ENCODE measurements at places on chromosomes 12 and 14. TPM values are rescaled to one million over a fixed set of nuclear protein-coding genes. Genes with fewer than 3 reads are reported as not detected.

The CFAP54 gene
- total RNA-seq = 0.31 TPM

The TAS2R20 gene
- 1.5 TPM for total RNA-seq

The CDC42BPB gene
- total RNA-seq = 5.8 TPM

The MRPL42 gene
- total RNA-seq = 60.9 TPM

The CLEC4D gene
- not detected for total RNA-seq

The NR1H4 gene
- not detected for total RNA-seq

The AICDA gene
- total RNA-seq = not detected

The CAPZA3 gene
- total RNA-seq = not detected

The ABHD12B gene
- total RNA-seq = not detected

The TAS2R13 gene
- 0.23 TPM for total RNA-seq

The ZNF385A gene
- total RNA-seq = 1.2 TPM

- DNase-seq = peak; percentile 45
Measured at GRCh38 chr12:102883204-102883799, 33.7 kb downstream of the PAH start.

DNA sequence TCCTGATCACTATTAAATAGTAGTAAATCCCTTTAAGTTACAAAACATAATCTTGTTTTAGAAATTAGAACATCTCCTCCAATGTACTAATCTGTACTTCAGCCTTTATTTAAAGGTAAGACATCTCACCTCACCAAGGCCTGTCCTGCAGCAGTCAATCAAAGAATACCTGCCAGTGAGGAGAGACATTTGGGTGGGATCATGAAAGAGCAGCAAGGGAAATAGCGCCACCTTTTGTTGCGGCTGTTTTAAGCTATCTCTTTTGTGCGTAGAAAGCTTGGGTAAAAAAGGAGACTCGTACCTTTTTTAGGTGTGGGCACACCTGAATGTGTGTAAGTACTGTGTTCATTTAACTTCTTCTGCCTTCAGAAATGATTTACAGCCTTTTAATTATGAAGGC lies 117.8 kb upstream of the TMTC1 start:
- no peak for DNase-seq

GRCh38 chr14:42628602-42629001 lies 1021.9 kb downstream of the LRFN5 start:
- DNase-seq = no peak

GRCh38 chr12:124833693-124834122 lies 30.0 kb downstream of the SCARB1 start:
- no peak for DNase-seq

GRCh38 chr12:38904537-38905479 lies 583 bp downstream of the CPNE8 start:
- peak; percentile 42 for DNase-seq

DNA sequence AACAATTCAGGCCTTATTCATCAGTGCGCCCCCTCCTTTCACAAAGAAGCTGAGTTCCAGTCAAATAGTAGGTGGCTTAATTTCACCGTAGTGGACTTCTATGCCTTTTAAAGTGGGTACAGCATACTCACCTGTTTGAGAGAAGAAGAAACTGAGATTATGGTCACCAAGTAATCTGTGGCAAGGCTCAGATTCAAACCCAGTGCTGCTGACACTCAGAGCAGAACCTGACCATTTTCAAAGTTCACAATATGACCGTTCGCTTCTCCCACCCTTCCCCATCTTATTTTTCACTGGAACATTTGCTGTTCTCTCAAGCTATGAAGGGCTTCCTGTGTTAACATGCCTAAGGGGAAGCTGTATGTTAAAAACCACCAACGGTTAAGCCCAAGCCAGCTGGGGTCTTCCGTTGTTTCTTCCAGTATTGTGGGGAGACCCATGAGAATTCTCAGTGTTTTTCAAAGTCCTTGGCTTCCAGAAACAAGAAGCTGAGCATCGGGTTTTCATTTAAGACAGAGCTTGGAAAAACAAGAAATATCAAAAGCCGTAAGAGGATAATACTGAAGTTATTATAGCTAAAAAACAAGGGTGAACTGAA lies 6.1 kb upstream of the PSMA6 start:
- DNase-seq = no peak

- no peak for DNase-seq
Measured at GRCh38 chr14:61881046-61881445, 118.8 kb downstream of the SNAPC1 start.

DNA sequence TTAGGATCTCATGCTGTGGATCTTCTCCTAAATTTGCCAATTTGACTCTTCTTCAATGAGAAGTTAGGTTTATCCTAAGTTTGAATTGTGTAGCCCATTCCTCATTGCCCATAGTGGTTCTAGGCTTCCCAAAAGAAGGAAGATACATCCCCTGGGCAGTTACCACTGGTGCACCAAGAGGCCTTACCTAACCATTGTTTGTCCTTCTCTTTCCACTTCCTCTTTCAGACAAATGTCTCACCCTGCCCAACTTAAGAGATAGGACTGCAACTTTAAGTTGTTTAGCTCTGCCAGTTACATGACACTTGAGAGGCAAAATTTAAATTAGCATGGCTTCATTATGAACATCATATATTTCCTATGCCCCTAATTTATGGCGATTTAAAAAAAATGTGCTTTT lies 9.4 kb upstream of the KCNH3 start:
- DNase-seq = no peak

- DNase-seq = no peak
Measured at GRCh38 chr14:101088714-101089113, 185.2 kb upstream of the RTL1 start.

- DNase-seq = no peak
Measured at GRCh38 chr12:62744551-62744950, 190.4 kb downstream of the PPM1H start.

DNA sequence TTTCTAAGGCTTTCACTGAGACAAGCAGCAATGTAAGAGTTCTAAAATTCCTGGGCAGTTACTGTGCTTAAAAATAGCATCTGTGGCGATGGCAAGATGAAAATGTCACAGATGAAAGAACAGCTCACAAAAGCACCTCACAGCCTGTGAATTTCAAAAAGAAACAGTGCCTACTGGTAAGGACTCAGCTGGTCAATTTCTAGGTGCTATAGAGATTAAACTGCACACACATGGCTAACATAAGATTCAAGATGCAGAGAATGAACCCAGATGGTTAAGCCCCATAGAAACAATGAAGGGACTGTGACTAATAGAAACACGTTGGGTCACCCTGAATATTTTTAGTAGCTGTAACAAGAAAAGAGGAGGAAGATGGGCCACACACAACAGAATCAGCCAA lies 12.0 kb upstream of the IL26 start:
- no peak for DNase-seq

DNA sequence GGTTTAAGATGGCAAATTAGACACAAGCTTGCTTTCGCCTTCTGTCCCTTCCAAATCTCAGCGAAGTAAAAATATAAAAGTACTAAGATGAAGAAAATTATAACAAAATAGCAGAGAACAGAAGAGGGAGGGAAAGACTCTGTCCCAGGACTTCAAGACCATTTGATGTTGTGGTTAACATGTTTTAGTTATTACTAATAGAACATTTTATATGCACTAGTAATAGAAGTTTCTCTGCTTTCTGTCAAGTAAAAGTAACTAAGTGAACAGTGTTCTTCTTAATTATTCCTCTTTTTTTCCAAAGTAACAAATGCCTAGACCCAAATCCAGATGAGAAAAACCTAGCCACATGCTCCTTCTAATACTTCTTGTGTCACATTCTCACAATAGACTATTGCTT lies 85.1 kb upstream of the DAAM1 start:
- DNase-seq = no peak

- no peak for DNase-seq
Measured at GRCh38 chr12:70402597-70402996, 36.5 kb downstream of the KCNMB4 start.

GRCh38 chr14:75547552-75548250 lies 25.4 kb downstream of the BATF start:
- DNase-seq = no peak

DNA sequence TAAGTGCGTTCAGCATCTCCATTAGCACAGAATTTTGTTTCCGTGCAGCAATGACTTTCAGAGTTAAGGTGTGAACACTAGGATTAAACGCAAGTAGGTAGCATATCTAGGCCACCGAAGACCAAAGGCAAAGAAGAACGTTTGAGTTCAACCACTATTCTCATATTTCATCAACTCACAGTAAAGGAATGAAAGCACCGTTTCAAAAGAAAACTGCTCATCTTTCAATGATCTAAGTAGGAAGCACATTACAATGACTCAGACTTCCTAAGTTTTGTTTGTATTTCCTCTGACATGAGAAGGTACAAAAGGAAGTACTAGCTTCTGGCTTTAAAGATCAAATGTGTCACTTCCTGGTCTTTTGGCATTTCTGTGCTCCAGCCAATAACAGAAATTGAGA lies 57.6 kb downstream of the ACADS start:
- DNase-seq = peak; percentile 36

DNA sequence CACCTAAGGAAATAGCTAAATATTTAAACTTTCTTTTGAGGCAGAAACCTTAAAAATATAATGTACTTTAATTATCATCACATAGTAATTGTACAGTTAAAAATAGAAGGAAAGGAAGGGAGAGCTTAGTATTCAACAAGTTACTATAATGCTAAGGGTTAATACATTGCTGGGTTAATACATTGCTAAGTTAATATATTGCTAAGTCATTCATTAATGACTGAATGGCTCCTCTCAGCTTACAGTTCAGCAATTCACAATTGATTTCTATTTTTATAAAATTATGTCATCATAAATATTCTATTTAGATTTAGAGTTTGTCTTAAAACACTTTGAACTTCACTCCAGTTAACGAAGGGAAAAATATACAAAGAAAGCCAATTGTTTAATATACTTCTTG lies 207.9 kb downstream of the BMP4 start:
- DNase-seq = no peak

DNA sequence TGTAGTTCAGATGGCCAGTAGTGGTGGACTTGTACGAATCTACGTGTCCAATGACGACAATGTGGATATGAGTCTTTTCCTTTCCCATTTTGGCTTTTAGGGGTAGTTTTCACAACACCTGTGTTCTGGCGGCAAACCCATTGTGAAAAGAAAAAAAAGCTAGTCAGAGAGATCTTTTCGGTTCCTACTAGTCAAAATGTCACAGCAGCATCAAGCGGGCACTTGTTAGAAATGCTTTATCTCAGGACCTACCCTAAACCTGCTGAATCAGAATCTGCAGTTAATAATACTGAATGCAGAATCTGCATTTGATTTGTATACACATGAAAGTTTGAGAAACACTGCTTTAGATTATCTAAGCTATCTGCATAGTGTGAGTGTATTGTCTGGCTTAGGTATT lies 18.3 kb downstream of the AEBP2 start:
- no peak for DNase-seq

- DNase-seq = no peak
Measured at GRCh38 chr12:104555648-104556047, 98.9 kb downstream of the CHST11 start.

DNA sequence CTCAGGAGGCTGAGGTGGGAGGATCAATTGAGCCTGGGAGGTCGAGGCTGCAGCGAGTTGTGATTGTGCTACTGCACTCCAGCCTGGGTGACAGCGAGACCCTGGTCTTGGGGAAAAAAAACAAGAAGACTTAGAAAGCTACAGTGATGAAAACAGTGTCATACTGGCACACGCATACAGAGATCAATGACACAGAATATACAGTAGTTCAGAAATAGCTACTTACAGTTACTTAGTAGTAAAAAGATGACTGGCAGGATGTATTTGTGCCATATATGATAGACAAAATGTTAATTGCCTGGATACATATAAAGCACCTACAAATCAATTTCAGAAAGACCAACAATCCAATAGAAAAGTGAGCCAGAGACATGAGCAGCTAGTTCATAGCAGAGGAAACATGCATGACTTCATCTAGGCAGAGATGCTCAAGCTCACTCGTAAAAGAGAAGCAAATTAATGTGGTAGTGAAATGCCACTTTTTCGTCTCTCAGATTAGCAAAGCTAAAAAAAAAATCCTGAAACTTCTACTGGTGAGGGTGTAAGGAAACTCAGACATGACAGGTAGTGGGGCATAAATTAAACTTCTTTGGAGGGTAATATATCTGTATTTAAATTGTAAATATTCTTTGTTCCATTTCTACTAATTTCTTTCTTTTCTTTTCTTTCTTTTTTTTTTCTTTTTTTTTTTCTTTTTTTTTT lies 2.5 kb upstream of the ALDH2 start:
- no peak for DNase-seq

DNA sequence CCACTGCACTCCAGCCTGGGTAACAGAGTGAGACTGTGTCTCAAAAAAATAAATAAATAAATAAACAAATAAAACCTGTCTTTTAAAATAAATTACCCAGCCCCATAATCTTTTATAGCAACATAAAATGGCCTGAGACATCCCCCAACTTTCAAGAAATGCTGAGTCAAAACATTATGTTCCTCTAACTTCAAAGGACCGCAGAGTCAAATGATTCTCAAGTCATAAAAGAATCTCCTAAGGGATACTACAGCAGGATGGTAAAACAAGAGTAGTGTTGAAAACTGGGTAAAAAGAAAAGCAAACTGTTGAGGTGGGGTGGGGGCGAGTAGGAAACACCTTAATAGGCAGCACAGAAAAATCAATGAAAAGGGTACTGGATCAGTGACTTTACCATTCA lies 9.5 kb downstream of the BLTP3B start:
- no peak for DNase-seq

DNA sequence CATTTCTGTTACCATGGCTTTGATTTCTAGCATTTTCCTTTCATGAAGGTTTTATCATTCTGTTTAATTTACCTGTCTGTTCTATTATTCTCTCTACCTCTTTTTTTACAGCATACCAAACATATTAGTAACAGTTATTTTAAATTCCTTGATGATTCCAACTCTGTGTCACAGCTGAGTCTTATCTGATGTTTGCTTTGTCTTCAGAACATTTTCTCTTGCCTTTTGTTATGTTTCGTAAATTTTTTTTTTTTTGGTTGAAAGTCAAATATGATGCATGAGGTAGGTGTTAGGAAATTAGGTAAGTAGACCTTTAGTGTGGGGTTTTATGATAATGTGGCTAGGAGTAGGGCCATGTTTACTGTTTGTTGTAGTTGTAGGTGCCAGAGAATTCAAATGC lies 496.4 kb downstream of the FOXG1 start:
- DNase-seq = no peak

DNA sequence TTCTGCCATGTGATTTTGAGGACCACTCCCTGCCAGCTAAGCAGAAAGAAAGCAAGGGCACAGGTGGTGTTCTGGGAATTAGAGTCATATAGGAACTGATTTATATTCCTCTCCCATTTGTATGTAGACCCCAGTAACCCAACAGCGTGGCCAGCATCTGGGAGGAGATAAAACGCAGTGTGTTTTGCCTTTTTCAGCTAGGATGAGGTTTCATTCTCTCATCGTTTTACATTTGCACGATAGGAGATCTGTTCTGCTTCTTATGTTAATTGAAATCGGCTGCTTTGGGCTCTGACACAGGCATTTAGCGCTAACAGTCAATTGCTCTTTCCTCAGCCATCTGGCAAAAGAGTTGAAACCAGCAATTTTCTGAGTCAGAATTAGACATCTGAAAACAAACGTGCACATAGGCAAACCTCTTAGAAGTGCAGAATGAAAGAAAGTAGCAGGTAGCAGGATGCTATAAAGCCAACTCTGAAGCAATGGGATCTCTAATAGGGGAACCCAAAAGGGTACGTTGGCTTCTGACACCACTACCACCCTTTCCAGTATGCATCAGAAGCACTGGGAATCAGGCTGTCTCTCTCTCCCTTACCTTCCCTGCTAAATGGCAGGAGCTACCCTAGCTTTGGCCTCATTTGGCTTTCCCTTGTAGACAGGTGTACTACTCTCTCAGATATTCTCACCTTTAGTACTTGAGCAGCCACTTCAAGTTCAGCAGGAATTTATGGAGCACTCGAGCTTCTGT lies 219.1 kb downstream of the PHLDA1 start:
- no peak for DNase-seq
